ENCODE measurements at places on chromosomes 12 and 14.

- no peak for DNase-seq
Observed at GRCh38 chr14:90444077-90444696, 47.4 kb downstream of the CALM1 start.

- no peak for DNase-seq
Observed at GRCh38 chr12:51977320-51977753, 25.8 kb downstream of the ACVR1B start.

- DNase-seq, result no peak
Observed at GRCh38 chr12:94340573-94340972, 119.1 kb downstream of the CEP83 start.

DNA sequence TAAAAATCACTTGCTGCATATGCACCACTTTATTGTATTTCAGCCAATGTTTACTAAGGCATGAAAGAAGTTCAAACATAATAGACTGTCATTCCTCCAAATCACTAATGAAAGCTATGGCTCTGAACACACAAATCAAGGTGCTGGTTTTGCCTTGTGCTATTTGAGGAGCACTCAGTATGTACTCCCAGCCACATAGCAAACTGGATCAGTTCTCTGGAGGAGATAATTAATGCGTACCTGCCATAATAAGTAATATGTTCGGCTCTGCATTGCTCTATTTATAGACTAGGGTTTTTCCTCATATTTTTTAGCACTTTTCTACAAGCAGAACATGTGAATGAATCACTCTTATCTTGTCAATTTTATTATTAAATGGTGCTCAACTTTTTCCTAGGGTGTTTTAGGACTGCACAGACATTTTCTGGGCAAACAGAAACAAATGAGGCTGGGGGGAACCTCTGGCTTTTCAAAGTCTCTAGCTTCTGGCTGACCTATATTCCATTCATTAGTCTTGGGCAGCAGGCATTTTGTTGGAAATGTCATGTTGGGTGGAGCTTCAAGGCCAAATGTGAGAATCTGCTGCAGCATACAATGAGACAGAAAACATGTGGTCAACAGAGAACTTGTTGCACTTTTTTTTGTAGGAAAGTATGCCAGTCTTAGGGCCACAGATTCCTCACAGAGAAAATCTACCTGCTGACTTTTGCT lies 88.4 kb downstream of the GRIP1 start:
- no peak for DNase-seq

DNA sequence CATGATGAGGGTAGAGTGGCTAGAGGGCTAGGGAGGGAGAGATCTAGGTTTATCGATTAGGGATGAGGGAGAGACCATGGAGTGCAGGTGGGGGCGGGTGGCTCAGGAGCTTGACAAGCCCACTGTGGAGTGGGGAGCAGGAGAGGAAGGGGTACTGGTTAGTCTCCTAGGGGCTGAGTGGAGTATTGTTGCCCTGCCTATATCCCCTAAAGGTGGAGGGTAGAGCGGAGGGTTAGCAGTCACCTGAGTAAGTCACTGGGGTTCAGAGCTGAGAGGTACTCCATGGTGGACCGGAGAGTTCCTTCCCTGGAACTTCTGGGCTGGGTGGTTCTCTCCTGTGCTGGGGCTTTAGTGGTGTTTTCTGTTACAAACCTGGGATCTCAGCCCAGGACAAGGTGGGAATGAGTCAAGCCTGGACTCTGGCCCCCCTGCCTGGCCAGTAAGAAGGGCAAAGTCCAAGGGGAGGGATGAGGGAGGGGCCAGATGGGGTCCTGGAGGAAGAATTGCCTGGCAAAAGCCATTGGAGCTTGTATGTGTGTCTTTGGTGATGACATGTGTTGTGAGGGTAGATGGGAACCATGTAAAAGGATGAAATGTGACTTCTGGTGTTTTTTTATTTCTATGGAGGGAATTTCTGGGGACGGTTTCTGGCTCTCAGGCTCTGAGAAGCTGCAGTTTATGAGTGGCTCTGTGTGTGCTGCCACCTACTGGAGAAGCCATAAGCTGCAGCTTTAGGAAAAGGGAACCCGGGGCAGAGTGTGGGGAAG lies at the start of gene CIDEB:
TSS of gene CIDEB (minus strand) at position 403 of the 767 bp plus-strand sequence. CDS start at position 284, 119 bp downstream.
- DNase-seq, result peak; percentile 79

DNA sequence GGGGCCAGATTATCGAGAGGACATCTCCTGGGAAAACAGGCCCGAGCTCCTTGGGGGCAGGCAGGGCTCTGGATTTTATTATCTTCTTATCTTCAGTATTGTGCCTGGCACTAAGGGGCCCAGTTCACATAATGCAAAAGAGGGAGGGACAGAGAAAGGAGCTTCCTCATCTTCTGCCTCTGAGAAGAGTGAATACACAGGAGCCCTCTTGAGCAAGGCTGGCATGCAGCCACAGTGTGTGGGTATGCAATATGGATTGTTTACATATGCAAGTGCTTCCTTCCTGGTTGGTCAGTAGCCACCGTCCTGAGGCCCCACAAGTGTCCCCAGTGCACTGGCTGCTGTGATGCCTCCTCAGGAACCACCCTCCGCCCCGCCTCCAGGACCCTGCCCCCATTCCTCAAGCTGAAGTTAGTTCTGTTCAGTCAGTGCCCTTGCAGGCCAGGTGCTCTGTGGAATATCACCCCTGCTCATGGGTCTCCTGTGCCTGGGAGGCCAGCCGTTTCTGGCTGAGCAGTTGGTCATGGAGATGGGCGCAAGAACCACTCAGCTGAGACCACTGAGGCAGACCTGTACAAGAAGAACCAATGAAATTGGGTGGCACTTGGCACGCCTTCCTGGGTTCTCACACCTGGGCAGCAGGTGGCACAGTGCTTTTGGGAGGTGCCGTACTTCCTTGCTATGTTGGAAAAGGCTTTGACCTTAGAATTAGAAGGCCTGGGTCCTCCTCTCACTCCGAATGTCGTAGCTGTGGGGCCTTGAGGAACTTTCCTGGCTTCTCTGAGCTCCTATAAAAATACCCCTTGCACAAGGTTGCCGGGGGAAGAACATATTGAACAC lies 35.1 kb upstream of the ACTN1 start:
- DNase-seq, result no peak

GRCh38 chr12:96948782-96949181 lies 41.7 kb downstream of the NEDD1 start:
- DNase-seq, result no peak

DNA sequence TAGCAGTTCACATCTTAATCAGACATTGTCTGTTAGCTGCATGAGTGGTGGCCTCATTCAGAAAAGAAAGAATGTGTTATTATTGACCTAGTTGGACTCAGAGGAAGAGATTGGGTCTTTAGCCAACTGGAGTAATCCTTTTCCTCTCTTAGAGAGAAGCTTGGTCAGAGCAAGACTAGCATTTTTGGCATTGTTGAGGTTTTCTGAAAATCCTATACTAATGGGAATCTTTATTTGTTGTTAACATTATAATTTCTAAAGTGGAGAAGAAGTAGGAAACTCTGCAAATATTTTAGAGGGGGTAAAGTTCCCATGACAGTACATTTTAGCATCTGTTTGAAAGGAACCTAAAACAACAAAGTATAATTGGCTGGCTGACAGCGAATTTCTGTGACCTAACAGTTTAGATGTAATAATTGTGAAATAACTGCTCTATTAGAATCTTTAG lies 9.7 kb downstream of the TOX4 start:
- no peak for DNase-seq

DNA sequence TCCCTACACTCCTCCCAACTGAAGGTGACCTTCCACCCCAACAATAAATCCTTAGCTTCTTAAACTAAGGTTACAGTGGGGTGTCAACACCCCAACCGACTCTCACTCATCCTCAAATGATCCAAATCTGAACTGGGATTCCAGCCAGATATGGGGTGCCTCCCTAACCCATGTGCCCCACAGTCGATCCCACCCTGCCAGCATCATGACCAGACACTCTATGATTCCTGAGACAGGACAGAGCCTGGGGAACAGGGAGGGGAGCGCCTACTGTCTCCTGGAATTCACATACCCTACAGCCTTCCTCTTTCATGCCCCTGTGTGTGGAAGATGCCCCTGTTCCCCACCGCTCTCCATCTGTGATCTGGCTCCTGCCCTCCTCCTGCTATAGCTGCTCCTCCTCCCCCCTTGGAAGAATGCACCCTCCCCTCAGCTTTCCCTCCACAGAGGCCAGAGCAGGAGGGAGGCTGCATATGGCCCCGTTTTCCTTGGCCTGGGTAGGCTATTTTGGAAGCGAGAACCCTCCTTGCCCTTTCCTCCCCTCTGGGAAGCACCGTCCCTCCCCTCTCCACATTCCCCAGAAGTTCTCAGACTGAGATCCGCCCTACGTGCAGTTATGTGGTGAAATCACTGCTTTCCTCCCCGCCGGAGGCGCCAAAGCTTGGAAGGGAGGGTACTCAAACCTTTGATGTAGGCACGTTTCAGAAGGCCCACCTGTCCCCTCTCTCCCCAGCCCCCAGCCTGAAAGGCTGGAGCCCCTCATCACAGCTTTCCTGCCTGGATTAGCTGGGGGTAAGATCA lies 48.0 kb downstream of the SMUG1 start:
- DNase-seq, result no peak

GRCh38 chr14:104081261-104081835 lies 4.2 kb upstream of the ASPG start:
- DNase-seq, result no peak

- peak; percentile 9 for DNase-seq
Observed at GRCh38 chr14:100342195-100342594, 19.1 kb downstream of the SLC25A47 start.

- no peak for DNase-seq
Observed at GRCh38 chr12:129570796-129571400, 332.9 kb downstream of the TMEM132D start.

- no peak for DNase-seq
Observed at GRCh38 chr12:3527736-3528135, 36.7 kb downstream of the PRMT8 start.

- no peak for DNase-seq
Observed at GRCh38 chr14:89813617-89814031, 140.9 kb downstream of the EFCAB11 start.

DNA sequence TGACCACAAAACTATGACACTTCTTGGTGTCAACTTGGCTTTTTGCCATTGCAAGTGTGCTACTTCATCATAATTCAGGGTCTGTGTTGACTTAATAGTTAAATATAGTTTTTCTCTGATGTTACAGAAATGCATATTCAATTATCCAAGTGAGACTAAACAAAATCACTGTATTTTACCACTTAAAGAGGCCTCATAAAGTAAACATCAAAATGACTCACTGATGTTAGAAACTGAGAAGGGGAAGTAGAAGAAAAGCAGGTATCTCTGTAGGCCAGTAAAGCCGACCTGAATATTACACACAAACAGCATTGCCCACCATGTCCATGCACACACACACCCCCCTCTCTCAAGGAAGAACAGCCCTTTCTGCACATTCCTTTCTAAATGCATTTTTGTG lies 55.4 kb downstream of the RPAP3 start:
- no peak for DNase-seq

- DNase-seq, result no peak
Observed at GRCh38 chr14:65223636-65224035, 121.3 kb upstream of the MAX start.

DNA sequence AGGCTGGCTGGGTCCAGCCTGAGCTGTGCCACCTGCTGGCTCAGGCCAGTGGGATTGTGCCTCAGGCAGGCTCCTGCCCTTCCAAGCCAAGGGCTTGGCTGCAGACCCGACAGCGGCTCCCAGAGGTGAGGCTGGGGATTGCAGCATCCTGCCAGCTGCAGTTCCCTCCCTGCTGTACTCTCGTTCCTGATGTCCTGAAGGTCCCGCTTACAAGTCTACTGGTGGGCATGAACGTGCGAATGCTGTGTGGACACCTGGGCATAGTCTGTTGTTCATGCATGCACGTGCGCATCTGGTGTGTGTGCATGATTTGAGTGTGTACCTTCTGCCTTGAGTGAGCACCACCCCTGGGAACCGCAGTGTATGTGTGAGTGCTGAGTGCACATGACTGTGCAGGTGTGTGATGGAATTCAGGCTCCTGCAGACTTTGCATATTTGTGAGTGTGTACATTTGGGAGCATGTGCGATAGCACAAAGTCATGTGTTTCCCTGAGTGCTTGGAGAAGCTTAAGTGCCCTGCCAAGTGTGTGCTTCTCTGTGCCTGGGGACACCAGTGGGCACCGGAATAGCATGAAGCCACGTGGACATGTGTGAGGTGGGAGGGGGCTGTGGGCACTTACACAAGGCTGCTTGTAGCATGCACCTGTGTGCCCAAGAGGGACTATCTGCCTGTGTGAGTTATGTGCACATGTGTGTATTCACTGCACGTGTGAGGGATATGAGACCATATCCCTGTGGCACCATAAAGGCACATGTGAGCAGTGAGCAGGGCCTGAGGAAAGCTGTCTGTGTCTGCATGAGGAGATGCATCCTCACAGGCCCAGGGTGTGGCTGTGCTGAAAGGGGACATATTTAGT lies 19.3 kb upstream of the KRT7 start:
- DNase-seq, result peak; percentile 70

GRCh38 chr12:121750507-121750955 lies 38.0 kb downstream of the TMEM120B start:
- no peak for DNase-seq
